ENCODE measurements at places on chromosomes 16 and 17.

DNA sequence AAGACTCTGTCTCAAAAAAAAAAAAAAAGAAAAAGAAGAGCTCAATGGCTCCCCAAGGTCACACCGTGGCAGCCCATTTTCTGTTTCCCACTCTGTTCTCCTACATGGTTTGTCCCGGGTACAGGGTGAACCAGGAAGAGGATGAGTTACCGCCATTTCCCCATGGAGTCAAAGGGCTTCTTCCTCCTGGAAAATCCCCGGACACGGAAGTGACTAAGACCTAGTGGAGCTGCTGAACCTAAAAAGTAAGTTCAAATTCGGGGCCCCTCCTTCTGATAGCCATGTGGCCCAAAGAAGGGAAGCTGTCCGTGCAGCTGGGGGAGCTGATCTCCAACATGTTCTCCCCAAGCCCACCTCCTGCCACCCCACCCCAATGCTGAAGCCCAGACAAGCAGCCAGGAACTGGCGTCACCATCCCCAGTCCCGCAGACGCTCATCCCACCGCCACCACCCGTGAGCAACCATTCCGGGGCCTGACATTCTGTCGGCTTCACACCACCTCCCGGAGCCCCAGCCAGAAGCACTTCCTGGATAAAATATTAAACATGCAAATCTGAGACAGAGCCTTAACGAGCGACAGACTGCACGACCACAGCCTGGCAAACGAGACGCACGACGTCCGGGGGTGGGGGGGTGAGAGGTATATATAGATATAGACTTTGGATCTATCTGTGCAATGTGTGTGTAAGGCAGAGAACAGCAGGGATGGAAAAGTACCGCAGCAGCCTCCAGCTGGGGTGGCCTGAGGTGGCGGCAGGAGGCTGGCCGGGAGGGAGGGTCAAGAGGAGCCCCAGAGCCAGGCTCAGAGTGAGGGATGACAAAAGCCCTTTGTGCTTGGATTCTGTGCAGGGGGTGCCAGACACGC lies 17.6 kb downstream of the EPOP start:
- no peak for DNase-seq

DNA sequence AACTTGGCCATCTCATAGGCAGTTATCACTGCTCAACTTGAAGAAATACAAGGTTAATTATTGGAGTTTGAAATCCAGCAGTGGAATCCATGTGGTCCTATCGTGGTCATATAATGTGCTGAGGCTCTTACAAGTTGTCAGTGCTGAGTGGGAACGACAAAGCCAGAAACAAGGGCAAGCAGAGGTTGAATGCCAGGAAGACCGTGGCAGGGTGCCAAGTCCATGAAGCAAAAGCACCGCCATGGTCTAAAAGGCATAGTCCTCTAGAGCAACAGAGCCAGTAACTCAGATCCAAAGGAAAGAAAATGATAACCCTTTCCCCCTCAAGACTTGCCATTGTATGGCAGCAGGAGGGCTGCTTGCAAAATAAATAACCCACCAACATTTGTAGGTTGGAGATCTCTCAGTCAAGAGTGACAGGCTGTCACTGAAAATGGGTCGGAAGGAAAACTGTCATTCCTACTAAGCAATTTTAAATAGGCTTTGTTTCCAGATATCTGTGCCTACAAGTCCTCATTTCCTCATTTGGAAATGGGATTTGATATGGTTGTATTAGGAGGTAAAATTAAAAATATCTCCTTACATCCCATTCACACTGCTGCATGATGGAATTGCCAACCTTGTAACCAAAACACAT lies 36.4 kb upstream of the HSBP1 start:
- DNase-seq, result no peak

DNA sequence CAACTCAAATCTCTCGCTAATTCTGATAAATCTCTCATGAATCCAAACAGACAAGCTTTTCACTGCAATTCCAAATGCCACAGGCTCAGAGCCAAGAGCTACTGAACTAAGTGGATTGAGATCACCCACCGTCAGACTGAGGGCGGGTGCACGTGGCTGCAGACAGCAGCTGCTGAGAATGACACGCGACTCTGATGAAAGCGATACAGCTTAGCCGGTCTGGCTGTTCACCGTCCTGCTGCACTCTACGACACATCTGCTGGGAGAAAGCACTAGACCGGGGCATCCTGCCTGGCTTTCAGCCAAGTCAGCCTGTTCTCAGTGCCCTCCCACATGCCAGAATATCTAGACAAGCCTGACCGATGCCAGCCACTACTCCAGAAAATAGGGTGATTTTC lies 42.6 kb downstream of the KLHDC4 start:
- DNase-seq, result no peak

DNA sequence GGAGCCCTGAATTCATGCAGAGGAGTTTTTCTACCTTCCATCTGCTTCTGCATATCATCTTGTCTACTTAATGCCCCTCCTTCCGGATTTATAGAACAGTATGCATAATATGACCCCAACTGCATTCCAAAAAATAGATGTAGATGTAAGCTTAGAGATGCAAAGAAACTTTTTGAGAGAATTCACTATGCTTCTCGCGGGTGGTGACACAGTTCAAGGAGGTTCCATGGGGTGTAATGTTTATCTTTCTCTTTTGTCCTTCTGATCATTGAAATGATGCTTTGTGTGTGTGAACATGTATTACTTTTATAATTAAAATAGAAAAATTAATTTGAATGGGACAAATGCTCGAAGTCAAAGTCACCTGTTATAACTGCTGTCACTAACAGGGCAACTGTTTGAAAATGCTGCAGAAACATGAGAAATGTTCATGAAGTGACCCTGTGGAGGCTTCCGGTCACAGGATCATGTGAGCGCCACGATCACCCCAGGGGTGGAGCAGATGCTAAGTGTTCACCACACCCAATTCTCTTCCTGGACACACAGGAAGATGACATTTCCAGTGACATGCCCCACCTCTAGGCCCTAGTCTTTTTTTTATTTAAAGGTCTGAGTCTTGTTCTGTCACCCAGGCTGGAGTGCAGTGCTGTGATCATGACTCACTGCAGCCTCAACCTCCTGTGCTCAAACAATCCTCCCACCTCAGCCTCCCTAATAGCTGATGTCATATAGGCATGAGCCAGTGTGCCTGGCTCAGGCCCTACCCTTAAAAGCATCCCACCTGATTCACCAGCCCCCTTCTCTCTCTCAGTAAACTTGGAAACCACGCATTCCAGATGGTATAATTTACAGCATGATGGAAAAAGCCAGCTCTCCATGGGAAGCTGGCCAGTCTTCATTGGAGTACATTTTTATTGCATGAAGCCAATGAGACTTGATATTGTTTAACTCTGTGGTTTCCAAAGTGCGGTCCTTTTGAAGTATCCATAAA lies 21.0 kb upstream of the AGRP start:
- no peak for DNase-seq

- no peak for DNase-seq
These were observed 30.5 kb downstream of the LRRC75A start for GRCh38 chr17:16461606-16461866.

DNA sequence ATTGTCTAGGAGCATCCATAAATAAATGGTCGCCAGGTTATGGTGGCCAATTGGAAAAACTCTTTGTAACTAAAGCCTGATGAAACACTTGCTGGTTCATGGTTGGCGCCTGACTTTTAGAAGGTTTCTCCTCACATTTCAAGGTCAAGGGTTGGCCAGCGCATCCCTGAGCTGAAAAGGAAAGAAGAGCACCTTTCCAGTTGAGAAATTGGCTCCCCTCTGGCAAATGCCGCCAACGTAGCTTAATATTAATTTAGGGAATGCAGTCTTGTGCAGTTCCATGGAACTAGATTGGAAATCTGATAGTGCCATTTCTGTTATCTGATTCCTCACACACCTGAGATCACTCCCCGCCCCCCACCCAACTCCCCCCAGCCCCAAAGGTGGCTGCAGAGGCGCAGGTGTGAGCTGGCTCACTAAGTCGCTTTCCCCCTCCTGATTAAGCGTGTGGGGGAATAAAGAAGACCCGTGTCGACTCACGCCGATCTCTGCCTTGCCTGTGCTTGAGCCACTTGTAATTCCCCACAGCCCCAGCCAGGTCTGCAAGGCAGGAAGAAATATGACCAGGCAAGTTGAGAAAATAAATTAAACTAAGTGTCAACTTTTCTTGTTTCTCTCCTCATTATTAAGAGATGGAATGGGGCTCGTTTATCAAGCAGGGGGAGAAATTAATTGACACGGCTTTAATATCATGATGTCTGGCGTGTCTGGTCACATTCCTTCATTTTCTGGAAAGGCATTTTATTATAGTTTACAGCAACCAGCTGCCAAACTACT lies 157.7 kb downstream of the CCDC182 start:
- DNase-seq, result no peak

GRCh38 chr16:51393381-51394005 lies 242.4 kb upstream of the SALL1 start:
- no peak for DNase-seq

DNA sequence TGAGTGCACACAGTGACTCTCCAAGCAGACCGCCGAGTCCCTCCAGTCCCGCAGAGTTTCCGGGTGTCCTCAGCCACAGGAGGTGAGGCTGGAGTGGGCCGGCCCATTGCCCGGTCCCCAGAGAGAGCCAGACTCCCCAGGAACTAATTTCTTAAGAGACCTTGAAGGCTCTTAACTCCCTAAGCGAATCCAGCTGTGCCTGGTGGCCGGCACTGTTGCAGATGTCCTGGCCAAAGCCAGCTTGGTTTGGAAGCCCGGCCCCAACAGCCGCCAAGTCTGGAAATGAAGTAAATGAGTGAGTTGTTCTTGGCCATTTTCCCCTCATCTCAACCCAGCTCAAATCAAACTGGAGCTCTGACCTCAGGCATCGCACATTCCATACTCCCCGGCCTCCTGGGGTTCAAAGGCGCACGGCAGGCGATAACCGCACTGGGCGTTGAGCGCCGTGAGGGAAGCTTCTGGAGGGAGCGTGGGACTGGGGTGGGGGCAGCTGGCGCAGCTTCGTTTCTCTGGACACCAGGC lies 42.0 kb downstream of the CMIP start:
- DNase-seq, result no peak

DNA sequence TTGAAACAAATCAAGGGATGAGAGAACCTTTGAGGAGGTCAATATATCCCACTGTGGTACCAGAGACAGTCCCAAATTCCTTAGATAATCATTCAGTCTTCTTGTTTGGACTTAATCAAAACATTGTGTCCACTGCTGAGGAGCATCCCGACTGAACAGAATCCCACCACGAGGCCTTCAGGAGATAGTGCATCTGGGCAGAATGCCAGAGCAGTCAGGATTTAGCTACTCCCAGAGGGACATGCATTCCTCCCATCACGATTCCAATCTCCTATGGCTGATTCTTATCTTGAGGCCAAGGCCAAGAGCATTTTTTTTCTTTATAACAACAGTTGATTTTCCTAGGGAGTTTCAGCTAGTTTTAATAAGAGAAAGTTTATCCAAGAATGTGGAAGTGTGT lies 87.4 kb upstream of the COX10 start:
- DNase-seq, result no peak

GRCh38 chr17:33050611-33051140 lies 59.0 kb downstream of the SPACA3 start:
- no peak for DNase-seq
